ENCODE measurements at places on chromosomes 1 and 21.

GRCh38 chr1:100528871-100529270 lies 9.1 kb upstream of the GPR88 start:
- DNase-seq = no peak

DNA sequence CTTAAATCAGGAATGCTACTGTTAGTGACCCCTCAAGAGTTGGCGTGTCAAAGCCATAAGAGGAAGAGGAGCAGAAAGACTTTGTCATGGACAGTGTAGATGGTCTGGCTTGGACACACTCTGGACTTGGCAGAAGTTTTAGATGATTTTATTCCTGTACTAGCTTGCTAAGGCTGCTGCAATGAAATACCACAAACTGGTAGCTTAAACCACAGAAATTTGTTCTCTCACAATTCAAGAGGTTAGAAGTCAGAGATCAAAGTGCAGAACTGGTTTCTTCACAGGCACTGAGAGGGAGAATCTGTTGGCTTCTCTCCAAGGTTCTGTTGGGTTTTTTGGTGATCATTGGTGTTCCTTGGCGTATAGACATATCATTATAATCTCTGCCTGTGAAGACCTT lies 869.8 kb upstream of the B3GALT2 start:
- peak; percentile 70 for DNase-seq

- no peak for DNase-seq
Observed at GRCh38 chr1:218810306-218810705, 363.4 kb upstream of the LYPLAL1 start.

DNA sequence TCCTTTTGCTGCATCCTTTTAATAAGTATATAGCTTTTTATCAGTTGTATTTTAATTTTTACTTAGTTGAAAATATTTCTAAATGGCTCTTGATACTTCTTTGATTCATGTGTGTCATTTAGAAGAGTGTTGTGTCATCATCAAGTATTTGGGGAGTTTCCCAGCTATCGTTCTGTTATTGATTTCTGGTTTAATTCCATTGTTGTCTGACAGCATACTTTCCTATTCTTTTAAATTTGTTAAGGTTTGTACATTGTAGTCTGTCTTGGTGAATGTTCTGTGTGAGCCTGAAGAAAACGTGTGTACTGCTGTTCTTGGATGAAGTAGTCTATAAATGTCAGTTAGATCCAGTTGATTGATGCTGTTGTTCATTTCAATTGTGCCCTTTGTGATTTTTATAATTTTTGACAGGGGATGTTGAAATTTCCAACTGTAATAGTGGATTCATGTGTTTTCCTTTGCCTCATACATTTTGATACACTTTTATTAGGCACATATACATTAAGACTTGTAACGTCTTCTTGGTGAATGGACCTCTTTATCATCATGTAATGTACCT lies 24.8 kb downstream of the SDCCAG8 start:
- DNase-seq = no peak
